ENCODE measurements at places on chromosomes 4 and X. TPM values are rescaled to one million over a fixed set of nuclear protein-coding genes. Genes with fewer than 3 reads are reported as not detected.

GRCh38 chrX:124476562-124476961 lies 130.2 kb downstream of the SH2D1A start:
- no peaks in the 10 kb centered on the region for H3K27me3 ChIP-seq
- no peak for DNase-seq
- H3K27ac ChIP-seq = no peak overlapping the region
- H3K4me3 ChIP-seq = no peak overlapping the region
- H3K4me1 ChIP-seq = no peaks in the 10 kb centered on the region

GRCh38 chr4:106041294-106042002 lies 146.2 kb downstream of the NPNT start:
- H3K4me1 ChIP-seq = no peaks in the 10 kb centered on the region
- H3K27me3 ChIP-seq = no peaks in the 10 kb centered on the region
- H3K27ac ChIP-seq = no peak overlapping the region
- no peak for DNase-seq
- peaks cover 2% of the 10 kb centered on the region for H3K36me3 ChIP-seq

GRCh38 chrX:40579900-40580536 lies 752 bp upstream of the ATP6AP2 start:
- peak overlapping the region; percentile 79 for H3K4me3 ChIP-seq
- H3K4me1 ChIP-seq = no peaks in the 10 kb centered on the region
- DNase-seq = no peak
- H3K27ac ChIP-seq = peak overlapping the region; percentile 89

DNA sequence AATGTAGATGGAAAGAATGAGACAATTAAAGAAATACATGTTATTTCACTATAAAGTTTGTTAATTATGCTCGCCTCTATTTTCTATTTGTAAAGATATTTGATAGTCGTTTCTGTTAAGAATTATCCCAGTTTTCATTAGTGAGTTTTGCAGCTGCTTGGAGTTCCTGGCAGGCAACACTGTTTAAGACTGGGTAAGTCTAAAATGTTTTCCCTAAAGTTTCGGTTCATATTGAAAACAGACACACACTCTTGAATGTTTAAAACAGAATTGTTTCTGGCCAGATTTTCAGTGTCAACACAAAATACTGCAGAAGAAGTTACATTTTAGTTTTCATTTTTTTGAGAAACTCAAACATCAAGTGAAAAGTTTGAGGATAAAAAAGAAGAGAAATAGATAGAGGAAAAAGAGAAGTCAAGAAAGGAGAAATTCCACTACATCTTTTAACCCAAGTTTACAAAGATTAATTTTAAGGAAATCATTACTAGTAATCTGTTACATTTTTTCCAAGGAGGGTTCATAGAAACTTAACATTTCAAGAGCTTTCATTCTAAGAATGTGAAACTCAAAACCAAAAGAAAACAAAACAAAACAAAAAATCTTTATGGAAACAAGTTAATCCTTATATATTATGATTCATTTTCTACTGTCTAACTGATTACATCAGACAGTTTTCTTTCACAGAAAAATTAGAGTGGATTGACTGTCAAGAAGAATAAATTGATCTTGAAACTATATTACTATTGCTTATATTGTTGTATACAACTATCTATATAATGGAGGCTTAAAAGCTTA lies 305.5 kb downstream of the FAT4 start:
- H3K27ac ChIP-seq = no peak overlapping the region
- H3K36me3 ChIP-seq = no peaks in the 10 kb centered on the region
- DNase-seq = no peak
- no peak overlapping the region for H3K4me3 ChIP-seq

DNA sequence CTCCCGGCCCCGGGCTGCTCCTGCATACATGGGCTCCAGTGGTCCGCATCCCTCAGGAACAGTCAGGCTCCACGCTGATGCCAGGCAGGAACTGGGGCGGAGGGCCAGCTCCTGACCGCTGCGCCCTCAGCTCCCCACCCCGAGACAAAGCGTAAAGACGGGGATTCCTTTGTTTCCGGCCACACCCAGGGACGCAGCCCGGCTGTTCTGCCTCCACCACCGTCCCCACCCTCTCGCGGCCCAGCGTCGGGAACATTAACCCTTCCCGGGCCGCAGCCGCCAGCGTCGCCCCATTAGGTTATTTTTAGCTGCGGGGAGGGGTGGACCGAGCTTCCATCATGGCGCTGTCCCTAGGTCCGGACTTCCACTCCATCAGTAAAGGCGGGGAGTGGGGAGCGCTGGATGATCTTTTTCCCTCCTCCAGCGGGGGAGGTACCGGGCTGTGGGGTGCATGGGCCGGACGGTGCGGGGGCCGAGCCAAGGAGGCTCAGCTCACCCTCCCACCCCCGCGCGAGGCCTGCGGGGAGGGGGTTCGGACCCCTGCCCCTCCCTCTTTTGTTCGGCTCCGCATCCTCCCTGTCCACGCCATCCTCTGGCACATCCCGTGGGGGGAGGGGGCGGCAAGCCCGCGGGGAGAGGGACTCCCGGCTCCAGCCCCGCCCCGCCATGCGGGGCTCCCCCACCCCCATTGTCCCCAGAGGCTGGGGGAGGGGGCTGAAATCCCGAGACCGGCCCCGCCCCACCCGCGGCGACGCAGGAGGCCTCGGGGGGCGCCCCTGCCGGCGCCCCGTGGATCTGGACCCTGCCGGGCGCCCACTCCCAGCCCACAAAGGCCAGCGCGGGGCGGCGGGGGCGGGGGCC lies 5.3 kb downstream of the CRMP1 start:
- H3K36me3 ChIP-seq = no peaks in the 10 kb centered on the region
- no peak overlapping the region for H3K27ac ChIP-seq
- H3K27me3 ChIP-seq = no peaks in the 10 kb centered on the region
- no peaks in the 10 kb centered on the region for H3K4me1 ChIP-seq
- no peak for DNase-seq
- peak overlapping the region; percentile 20 for H3K4me3 ChIP-seq

DNA sequence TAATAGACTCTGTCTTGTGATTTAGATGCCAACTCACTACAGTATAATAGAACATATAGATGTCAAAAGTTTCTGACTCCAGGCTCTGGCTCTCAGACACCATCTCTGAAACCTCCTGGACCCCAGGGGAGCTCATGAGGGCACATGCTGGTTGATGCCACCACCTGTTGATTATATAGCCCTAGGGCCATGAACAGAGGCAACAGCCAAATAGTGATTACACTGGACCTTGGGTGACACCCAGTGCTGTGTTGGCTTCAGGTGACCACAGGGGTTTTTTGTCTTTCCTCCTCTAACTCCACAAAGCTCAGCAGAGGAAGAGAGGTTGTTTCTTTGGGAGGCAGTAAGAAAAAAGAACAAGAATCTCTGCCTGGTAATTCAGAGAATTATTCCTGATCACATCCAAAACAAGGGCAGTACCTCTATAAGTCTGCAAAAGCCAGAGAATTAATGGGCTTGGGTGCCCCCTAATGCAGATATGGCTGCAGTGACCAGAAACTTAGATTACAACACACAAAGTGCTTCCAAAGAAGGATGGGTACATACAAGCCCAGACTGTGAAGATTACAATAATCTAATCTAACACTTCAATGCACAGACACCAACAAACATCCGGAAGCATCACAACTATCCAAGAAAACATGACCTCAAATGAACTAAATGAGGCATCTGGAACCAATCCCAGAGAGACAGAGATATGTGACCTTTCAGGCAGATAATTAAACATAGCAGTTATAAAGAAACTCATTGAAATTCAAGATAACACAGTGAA lies 1920.6 kb downstream of the ARAP2 start:
- H3K27me3 ChIP-seq = no peaks in the 10 kb centered on the region
- no peak overlapping the region for H3K27ac ChIP-seq
- H3K36me3 ChIP-seq = no peaks in the 10 kb centered on the region
- H3K4me1 ChIP-seq = no peaks in the 10 kb centered on the region

GRCh38 chr4:40918330-40918729 lies 168.6 kb downstream of the NSUN7 start:
- peak; percentile 88 for DNase-seq
- peaks cover 9% of the 10 kb centered on the region for H3K4me1 ChIP-seq

GRCh38 chr4:101954975-101955678 lies 164.6 kb downstream of the BANK1 start:
- H3K4me1 ChIP-seq = no peaks in the 10 kb centered on the region
- DNase-seq = no peak
- H3K36me3 ChIP-seq = no peaks in the 10 kb centered on the region
- no peak overlapping the region for H3K27ac ChIP-seq
- no peaks in the 10 kb centered on the region for H3K27me3 ChIP-seq
- H3K4me3 ChIP-seq = no peak overlapping the region

GRCh38 chr4:41600243-41600912 lies 62.4 kb downstream of the LIMCH1 start:
- H3K36me3 ChIP-seq = no peaks in the 10 kb centered on the region
- peaks cover 10% of the 10 kb centered on the region for H3K4me1 ChIP-seq
- no peaks in the 10 kb centered on the region for H3K27me3 ChIP-seq
- no peak overlapping the region for H3K27ac ChIP-seq

GRCh38 chr4:184843984-184844554 lies 18.3 kb upstream of the ACSL1 start:
- no peaks in the 10 kb centered on the region for H3K36me3 ChIP-seq
- no peak for DNase-seq
- H3K4me3 ChIP-seq = no peak overlapping the region
- no peak overlapping the region for H3K27ac ChIP-seq
- H3K27me3 ChIP-seq = no peaks in the 10 kb centered on the region

- no peak overlapping the region for H3K4me3 ChIP-seq
- DNase-seq = no peak
- H3K4me1 ChIP-seq = no peaks in the 10 kb centered on the region
- no peaks in the 10 kb centered on the region for H3K36me3 ChIP-seq
Measured at GRCh38 chr4:106996490-106996889, 39.6 kb downstream of the DKK2 start.

- no peaks in the 10 kb centered on the region for H3K27me3 ChIP-seq
- no peaks in the 10 kb centered on the region for H3K36me3 ChIP-seq
- DNase-seq = no peak
Measured at GRCh38 chrX:150446151-150446550, 83.0 kb downstream of the MAMLD1 start.

DNA sequence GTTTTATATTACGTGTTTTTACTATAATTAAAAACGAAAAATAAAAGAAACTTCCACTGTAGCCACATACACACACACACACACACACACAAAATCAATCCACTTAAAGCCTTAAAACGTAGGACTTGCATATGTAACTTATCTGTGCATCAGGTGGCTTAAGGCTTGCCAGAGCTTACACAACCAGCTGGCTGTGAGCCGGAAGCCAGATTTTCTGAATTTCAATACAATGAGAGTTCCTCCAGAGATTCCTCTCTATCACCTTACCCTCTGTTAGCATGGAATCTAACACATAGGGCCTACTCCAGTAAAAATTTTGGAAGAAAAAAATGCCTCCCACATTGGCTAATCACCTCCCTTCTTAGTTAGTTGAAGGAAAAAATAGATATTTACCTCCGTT lies 27.9 kb upstream of the SLITRK4 start:
- no peaks in the 10 kb centered on the region for H3K27me3 ChIP-seq
- no peak overlapping the region for H3K27ac ChIP-seq
- no peaks in the 10 kb centered on the region for H3K4me1 ChIP-seq

- no peaks in the 10 kb centered on the region for H3K27me3 ChIP-seq
- DNase-seq = no peak
- no peaks in the 10 kb centered on the region for H3K36me3 ChIP-seq
- H3K4me3 ChIP-seq = no peak overlapping the region
- no peaks in the 10 kb centered on the region for H3K4me1 ChIP-seq
Measured at GRCh38 chrX:112866175-112866574, 25.5 kb upstream of the AMOT start.

GRCh38 chrX:154369449-154370299 lies 4.8 kb downstream of the FLNA start:
- H3K27me3 ChIP-seq = no peaks in the 10 kb centered on the region
- peak overlapping the region; percentile 65 for H3K4me3 ChIP-seq
- DNase-seq = peak; percentile 91
- no peaks in the 10 kb centered on the region for H3K4me1 ChIP-seq
- no peak overlapping the region for H3K27ac ChIP-seq

DNA sequence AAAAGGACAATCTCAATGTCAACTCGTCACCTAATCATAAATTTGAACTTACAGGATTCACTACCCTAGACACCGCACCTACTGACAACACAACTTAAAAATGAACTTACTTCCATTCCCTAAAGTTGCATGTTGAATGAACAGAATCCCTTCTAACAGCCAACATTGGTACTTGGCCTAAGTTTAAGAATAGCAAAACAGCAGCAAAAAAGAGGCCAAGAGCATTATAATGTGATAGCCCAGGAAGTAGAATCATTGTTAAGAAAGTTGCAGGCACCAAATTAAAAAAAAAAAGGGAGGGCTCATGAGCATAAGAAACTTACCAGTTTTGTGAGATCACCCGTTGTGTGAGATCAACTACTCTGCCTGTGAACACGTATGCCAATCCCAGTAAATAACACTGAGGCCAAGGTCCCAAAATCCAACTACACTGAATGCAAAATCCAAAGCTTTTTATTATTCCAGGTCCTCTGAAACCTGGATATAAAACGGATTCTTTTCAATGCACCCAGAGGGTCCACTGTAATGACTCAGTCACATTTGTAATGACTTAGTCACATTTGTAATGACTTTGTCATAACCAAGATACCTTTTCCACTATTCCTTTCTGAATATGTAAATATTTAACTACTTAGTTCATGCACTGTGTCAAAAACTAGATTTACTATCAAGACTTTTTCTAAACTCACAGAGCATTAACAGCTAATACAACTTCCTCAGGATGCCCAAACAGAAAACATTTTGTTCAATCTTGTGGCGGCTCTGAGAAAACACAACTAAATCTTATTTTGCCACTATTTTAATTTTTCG lies 6.8 kb downstream of the HNRNPDL start:
- no peak for DNase-seq
- no peak overlapping the region for H3K27ac ChIP-seq
- peaks cover 3% of the 10 kb centered on the region for H3K36me3 ChIP-seq
- no peak overlapping the region for H3K4me3 ChIP-seq
- H3K4me1 ChIP-seq = peaks cover 6% of the 10 kb centered on the region
- no peaks in the 10 kb centered on the region for H3K27me3 ChIP-seq

GRCh38 chrX:10526451-10526850 lies 93.9 kb downstream of the MID1 start:
- H3K36me3 ChIP-seq = no peaks in the 10 kb centered on the region
- no peak overlapping the region for H3K27ac ChIP-seq
- DNase-seq = no peak
- no peak overlapping the region for H3K4me3 ChIP-seq
- H3K4me1 ChIP-seq = no peaks in the 10 kb centered on the region

- no peaks in the 10 kb centered on the region for H3K27me3 ChIP-seq
- no peak for DNase-seq
- no peaks in the 10 kb centered on the region for H3K36me3 ChIP-seq
- H3K4me3 ChIP-seq = no peak overlapping the region
- H3K4me1 ChIP-seq = no peaks in the 10 kb centered on the region
- no peak overlapping the region for H3K27ac ChIP-seq
Measured at GRCh38 chrX:10377427-10377826, 220.7 kb downstream of the CLCN4 start.

ARHGAP36 gene
- total RNA-seq = not detected

OPN1MW3 gene
- not detected for total RNA-seq

SLC2A9 gene
- 11.0 TPM for total RNA-seq

SUPT20HL2 gene
- total RNA-seq = not detected

PCDH7 gene
- total RNA-seq = 157 TPM

GRIA3 gene
- total RNA-seq = 7.2 TPM

All from aorta (tissue), 5 donors.